ENCODE measurements at places on chromosomes 12 and 14. TPM values are rescaled to one million over a fixed set of nuclear protein-coding genes. Genes with fewer than 3 reads are reported as not detected.
A peak's percentile ranks its signal among the peaks of the same experiment; 100 is the strongest.

DNA sequence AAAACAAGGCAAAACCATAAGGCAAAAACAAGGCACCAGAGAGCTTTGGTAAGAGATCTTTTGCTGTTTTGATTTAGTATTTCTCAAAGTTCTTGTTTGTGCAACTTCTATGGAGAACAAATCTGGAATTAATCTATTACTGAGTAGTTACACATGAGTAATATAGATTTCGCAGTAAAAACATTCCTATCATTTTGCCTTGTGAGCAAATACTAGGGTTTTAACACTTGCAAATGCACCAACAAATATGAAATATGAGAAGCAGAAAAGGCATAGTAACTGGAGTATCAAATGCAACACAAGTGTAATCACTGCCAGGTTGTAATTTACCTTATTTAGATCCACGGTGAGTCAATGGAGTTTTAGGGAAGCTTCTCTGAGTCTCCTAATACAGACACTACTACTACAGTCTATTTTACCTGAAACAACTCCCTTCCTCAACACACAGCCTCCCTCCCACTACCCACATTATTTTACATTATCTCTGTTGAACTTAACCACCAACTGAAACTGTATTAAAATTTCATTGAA lies 324.1 kb downstream of the FLRT2 start:
- no peak for DNase-seq

- no peak for DNase-seq
Observed at GRCh38 chr12:2092354-2092753, 39.6 kb downstream of the CACNA1C start.

KRT79 gene
- not detected for total RNA-seq

DNA sequence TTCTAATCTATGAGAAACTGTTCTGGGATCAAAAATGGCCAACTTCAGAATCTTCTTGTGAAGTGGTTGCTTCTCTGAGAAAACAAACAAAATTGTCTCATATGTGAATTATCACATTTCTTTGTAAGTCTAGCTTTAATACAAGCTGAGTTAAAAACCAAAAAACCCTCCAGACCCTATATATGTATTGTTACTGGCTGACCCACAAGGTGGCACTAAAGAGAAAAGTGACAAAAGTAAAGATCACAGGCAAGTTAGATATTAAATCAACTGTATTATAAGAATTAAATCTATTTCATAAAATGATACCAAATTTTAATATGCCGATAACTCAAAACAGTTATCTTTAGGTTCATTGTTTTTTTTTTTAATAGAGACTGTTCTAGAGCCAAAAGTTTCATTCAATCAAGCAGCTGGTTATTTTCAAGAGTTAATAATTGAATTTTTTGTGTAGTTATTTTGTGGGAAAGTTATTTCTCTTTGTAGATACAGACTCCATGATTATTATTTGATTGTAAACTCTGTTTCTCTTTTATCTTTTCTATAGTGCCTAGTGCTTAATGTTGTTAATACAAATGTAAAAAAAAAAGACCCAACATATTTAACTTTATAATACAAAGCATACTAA lies 7.5 kb upstream of the TRHDE start:
- peak; percentile 16 for DNase-seq

GRCh38 chr12:112798048-112798760 lies 6.7 kb downstream of the RPH3A start:
- DNase-seq = peak; percentile 2

All from fibroblast of the aortic adventitia (primary cell).